ENCODE measurements at places on chromosomes 4 and X.

- DNase-seq: no peak
These were observed 61.2 kb downstream of the PAQR3 start for GRCh38 chr4:78878031-78878430.

- no peak for DNase-seq
These were observed 58.4 kb downstream of the RXFP1 start for GRCh38 chr4:158580064-158580463.

DNA sequence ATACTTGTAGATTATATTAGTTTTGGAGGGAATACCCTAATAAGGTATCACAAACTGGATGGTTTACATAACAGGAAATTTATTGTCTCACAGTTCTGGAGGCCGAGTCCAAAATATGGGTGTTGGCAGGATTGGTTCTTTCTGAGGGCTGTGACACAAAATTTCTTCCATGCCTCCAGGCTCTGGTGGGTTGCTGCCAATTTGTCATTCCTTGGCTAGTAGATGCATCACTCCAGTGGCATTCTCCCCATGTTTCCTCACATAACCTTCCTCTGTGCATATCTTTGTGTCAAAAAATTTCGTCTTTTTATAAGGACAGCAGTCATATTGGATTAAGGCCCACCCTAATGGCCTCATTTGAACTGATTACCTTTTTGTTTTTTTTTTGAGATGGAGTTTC lies 49.3 kb downstream of the APELA start:
- no peak for DNase-seq

DNA sequence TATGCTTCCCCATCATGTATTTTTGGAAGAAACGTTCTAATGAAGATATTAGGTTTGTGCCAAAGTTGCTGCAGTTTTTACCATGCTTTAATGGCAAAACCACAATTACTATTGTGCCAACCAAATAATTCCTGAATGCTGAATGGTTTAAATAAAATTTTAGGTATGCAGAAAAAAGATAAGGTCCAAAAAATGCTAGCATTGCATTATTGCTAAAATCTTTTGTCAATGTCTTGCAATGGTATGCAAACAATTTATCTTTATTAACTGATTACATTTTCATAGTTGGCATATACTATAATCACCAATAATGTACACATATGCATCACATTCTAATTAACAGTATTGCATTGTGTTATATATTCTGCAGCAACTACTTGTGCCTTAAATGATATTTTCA lies 1657.4 kb upstream of the IGFBP7 start:
- DNase-seq: no peak

DNA sequence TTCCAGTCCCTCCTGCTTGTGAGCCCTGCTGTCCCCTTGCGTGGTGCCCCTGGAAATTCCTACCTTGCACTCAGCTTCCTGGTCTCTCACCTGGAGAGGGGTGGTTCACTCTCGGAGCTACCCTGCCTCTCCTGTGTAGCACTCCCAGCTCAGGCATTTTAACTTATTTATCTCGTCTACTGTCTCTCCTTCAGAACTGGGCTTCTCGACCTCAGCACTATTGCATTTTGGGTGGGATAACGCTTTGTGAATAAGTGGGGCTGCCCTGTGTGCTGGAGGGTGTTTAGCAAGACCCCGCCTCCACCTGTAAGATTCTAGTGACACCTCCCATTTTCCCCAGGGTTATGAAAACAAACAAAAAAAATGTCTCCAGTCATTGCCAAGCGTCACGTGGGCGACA lies 56.0 kb upstream of the SORCS2 start:
- no peak for DNase-seq

All from NCI-H748 treated with DMSO at 0.1 percent for 48 hours (cell line).